ENCODE measurements at places on chromosomes 7 and 10.

- DNase-seq, result no peak
Observed at GRCh38 chr10:117989962-117990361, 56.8 kb downstream of the RAB11FIP2 start.

GRCh38 chr10:11140963-11141362, 123.3 kb downstream of the CELF2 start:
- no peak for DNase-seq

- DNase-seq, result no peak
Observed at GRCh38 chr7:37853468-37853867, 5.1 kb downstream of the NME8 start.

GRCh38 chr10:88866454-88866853, 13.6 kb upstream of the STAMBPL1 start:
- DNase-seq, result no peak

GRCh38 chr7:51428217-51428887, 111.7 kb upstream of the COBL start:
- DNase-seq, result no peak

DNA sequence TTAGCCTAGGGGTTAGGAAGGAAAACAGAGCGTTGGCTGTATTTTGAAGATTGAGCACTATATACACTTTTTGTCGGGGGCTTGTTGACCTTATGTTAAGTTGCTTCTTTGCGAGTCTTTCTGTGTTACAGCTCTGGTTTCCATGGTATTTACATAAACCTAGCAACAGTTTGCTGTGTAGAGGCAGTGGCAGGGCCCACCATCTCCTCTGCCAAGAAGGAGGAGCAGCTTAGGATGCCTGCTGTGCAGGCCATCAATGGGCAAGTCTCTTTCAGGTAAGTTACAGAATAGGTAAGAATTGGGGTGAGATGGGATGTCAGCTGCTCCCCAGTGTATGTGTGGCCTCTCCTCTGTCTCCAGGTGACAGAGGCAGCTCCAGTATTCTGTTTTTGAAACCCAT, 485.5 kb downstream of the LRMDA start:
- DNase-seq, result no peak

DNA sequence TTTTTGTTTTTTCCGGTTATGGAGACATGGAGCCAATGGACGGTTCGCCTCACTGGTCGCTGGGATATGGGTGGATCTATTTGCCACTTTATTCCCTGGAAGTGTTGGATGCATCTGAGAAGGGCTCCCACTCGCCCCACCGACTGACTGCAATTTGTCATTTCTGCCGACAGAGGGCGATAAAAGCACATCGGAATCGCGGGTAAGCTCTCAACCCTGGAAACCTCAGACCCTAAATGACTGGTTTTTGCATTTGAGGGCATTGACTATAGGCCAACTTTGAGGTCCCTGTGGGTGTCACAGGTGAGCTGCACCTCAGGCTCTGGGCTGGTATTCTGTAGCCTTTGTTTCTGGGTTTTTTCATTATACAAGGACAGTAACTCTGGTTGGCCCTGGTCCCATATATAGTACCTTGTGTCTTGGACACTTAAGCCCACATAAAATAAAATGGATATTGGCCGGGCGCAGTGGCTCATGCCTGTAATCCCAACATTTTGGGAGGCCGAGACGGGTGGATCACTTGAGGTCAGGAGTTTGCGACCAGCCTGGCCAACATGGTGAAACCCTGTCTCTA, 11.9 kb upstream of the OPALIN start:
- peak; percentile 23 for DNase-seq

- no peak for DNase-seq
Observed at GRCh38 chr10:88027570-88027969, 164.1 kb downstream of the PTEN start.

DNA sequence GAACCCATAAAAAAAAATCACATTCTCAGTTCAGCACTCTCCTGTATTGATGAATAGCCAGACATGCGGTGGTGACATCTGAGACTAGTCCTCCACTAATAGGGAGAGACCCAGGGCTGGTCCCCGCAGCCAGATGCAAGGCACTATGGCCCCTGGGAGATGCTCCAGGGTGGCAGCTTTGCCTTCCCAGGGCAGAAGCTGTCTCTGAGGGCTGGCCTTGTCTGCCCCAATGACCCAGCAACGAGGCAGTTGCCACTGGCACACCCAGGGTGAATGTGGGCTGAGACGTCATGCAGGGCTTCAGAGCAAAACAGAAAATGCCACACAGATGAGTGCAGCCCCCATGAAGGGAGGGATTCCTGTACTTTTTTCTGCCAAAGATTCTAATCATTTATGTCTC, 50.1 kb upstream of the GDF10 start:
- DNase-seq, result no peak

DNA sequence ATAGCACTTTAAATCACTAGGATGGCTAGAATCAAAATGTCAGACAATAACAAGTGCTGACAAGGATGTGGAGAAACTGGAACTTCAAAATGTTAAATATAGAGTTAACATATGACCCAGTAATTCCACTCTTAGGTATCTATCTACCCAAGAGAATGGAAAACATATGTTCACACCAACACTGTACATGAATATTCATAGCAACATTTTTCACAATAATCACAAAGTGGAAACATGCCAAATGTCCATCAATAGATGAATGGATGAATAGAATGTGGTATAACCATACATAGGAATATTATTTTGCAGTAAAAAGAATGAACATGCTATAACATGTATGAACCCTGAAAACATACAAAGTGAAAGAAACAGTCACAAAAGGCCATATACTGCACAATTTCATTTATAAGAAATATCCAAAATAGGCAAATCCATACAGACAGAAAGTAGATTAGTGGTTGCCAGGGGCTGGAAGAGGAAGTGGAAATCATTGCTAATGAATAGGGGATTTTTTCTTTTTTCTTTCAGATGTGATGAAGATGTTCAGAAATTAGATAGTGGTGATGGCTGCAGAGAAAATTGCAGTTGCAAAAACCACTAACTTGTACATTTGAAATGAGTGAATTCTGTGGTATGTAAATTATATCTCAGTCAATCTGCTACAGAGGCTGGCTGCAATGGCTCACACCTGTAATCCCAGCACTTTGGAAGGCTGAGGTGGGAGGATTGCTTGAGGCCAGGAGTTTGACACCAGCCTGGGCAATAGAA, 93.0 kb downstream of the CPVL start:
- no peak for DNase-seq

- peak; percentile 66 for DNase-seq
Observed at GRCh38 chr7:23546897-23547572, 15.3 kb upstream of the TRA2A start.

GRCh38 chr10:17351506-17351905, 102.9 kb downstream of the ST8SIA6 start:
- DNase-seq, result no peak

- DNase-seq, result no peak
Observed at GRCh38 chr7:137948845-137949330, 53.0 kb downstream of the CREB3L2 start.

- DNase-seq, result no peak
Observed at GRCh38 chr7:90889210-90889609, 293.1 kb downstream of the CDK14 start.

- no peak for DNase-seq
Observed at GRCh38 chr10:14859775-14860174, 18.9 kb upstream of the SUV39H2 start.

GRCh38 chr10:4902571-4903011, 60.6 kb upstream of the AKR1C1 start:
- DNase-seq, result no peak

DNA sequence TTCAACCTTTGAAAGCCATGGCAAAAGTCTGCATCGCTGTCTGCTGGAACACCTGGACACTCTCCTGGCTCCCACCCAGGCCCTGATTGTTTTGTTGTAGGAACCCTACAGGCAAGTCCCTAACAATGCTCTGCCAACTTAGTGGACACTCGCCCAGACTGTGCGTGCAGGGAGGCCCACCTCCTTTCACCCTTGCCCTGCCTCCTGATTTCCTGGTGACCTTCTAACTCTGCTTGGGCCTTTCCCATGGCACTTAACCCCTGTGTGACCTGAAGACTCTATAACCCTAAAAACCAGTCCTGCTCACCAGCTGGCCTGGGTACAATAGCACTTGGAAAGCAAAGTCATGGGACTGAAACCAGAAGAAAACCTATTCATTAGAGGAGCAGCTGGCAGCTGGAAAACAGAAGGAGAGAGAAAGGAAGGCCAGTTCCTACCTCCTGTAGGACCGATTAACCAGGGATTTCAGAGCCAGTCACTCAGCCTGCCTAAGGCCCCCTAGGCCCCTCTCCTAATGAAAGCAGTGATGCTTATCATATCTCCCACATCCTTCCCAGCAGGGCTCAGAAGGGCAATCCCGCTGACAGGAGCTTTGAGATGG, 82.7 kb upstream of the KMT2E start:
- no peak for DNase-seq

GRCh38 chr7:139915864-139916716, 87.0 kb downstream of the TBXAS1 start:
- DNase-seq, result peak; percentile 44

DNA sequence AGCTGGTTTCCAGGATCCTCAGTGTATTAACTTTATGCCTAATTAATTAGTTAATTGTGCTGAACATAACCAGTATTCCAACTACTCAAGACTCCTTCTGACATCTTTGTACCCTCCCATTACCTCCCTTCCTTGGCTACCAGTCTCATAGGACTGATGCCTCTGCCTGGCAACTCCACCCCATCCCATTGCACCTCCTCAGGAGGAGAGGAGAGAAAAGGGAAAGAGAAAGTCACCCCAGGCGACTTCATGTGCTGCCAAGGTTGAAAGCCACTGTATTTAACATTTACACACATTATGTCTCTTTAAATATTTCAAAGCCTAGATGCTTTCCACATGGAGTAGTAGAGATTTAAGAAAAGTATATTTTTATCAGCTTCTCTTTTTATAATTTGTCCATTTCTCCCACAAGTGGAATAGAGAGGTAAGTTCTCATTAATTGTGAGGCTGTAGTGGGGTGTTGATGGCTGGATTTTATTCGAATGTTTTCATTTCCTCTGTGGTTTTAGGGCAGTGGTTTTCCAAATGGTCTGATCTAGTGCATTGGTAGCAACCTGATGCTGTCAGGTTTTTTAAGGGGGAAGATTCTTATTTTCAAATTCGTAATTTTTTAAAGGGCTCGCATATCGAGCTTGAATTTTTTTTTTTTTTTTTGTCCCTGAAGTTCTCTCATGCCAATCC, 148.0 kb downstream of the BICC1 start:
- DNase-seq, result no peak

DNA sequence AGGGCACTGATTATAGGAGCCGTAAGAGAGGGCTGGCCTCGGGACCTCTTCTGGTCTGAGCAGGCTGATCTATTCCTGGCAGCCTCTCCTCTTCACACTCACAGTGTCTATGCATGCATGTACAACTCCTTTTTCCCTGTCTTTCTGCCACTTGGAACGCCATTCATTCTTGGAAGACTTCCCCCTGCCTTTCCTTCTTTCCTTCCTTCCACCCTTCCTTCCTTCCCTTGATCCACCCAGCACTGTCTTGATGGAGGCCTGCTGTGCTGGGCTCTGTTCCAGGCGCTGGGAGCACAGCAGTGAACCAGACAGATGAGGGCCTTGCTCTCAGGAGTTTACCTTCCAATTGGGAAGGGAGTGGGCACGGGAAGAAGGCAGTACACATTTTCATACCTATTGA, 114.8 kb downstream of the SH3PXD2A start:
- DNase-seq, result no peak

- DNase-seq, result no peak
Observed at GRCh38 chr7:92221766-92222165, 23.9 kb downstream of the KRIT1 start.

- DNase-seq, result no peak
Observed at GRCh38 chr10:31121757-31122577, 90.3 kb upstream of the ZNF438 start.

GRCh38 chr10:119634219-119634544, 17.0 kb upstream of the BAG3 start:
- no peak for DNase-seq

Data from activated CD4-positive, alpha-beta T cell treated with anti-CD3 and anti-CD28 coated beads for 24 hours (primary cell).